ENCODE measurements at places on chromosomes 6 and 20.

- H3K27me3 ChIP-seq = no peaks in the 10 kb centered on the region
- no peak overlapping the region for H3K4me3 ChIP-seq
- no peak overlapping the region for H3K27ac ChIP-seq
- no peaks in the 10 kb centered on the region for H3K4me1 ChIP-seq
- DNase-seq = no peak
Observed at GRCh38 chr6:55131616-55132015, 42.7 kb upstream of the HCRTR2 start.

- H3K4me3 ChIP-seq = peak overlapping the region; percentile 51
- no peaks in the 10 kb centered on the region for H3K27me3 ChIP-seq
- H3K27ac ChIP-seq = peak overlapping the region; percentile 78
- no peaks in the 10 kb centered on the region for H3K36me3 ChIP-seq
Observed at GRCh38 chr6:34235307-34236130, 1.2 kb upstream of the HMGA1 start.

DNA sequence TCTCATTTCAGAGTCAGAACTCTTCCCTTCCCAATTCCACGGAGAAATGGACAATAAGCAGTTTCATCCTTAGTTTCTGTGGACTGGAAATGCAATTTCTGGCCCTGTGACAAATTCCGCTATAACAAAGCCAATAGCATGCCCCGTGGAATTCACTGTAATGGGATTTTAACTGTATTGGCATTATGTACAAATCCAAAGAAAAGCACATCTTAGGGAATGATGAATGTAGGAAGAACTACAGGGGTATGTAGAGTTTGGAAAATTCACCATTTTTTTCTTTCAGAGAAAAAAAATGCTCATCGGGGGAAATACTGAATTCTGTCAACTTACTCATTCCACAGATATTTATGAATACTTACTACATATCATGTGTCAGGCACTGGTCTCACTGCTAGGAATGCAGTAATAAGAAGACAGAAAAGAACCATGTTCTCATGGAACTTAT, 43.5 kb downstream of the KIF6 start:
- no peak for DNase-seq
- H3K4me3 ChIP-seq = no peak overlapping the region
- no peaks in the 10 kb centered on the region for H3K27me3 ChIP-seq
- no peak overlapping the region for H3K27ac ChIP-seq

- no peak for DNase-seq
- no peak overlapping the region for H3K4me3 ChIP-seq
- H3K27me3 ChIP-seq = peaks cover 24% of the 10 kb centered on the region
- no peaks in the 10 kb centered on the region for H3K36me3 ChIP-seq
- H3K27ac ChIP-seq = no peak overlapping the region
Observed at GRCh38 chr20:57498425-57499400, 26.2 kb downstream of the CTCFL start.

GRCh38 chr6:5384276-5384675, 123.0 kb downstream of the FARS2 start:
- no peaks in the 10 kb centered on the region for H3K36me3 ChIP-seq
- no peak for DNase-seq
- no peak overlapping the region for H3K4me3 ChIP-seq
- no peaks in the 10 kb centered on the region for H3K27me3 ChIP-seq
- no peak overlapping the region for H3K27ac ChIP-seq

- peaks cover 8% of the 10 kb centered on the region for H3K27me3 ChIP-seq
- no peaks in the 10 kb centered on the region for H3K36me3 ChIP-seq
- no peak overlapping the region for H3K4me3 ChIP-seq
- no peak overlapping the region for H3K27ac ChIP-seq
Observed at GRCh38 chr6:158558415-158559306, 1.2 kb upstream of the TMEM181 start.

GRCh38 chr6:11110921-11111768, at the start of gene ERVFRD-1:
TSS of gene ERVFRD-1 (minus strand) at chr6:11111725. CDS start at chr6:11105310, 6,415 bp downstream.
- H3K4me1 ChIP-seq = no peaks in the 10 kb centered on the region
- DNase-seq = no peak
- H3K27me3 ChIP-seq = no peaks in the 10 kb centered on the region
- H3K27ac ChIP-seq = no peak within 1 kb of the TSS
- H3K4me3 ChIP-seq = no peak within 1 kb of the TSS

All from tibial nerve (tissue), 4 donors.